Activated T-cell treated with anti-CD3 and anti-CD28 coated beads for 24 hours (primary cell): ENCODE measurements at places on chromosomes 1 and 21.

DNA sequence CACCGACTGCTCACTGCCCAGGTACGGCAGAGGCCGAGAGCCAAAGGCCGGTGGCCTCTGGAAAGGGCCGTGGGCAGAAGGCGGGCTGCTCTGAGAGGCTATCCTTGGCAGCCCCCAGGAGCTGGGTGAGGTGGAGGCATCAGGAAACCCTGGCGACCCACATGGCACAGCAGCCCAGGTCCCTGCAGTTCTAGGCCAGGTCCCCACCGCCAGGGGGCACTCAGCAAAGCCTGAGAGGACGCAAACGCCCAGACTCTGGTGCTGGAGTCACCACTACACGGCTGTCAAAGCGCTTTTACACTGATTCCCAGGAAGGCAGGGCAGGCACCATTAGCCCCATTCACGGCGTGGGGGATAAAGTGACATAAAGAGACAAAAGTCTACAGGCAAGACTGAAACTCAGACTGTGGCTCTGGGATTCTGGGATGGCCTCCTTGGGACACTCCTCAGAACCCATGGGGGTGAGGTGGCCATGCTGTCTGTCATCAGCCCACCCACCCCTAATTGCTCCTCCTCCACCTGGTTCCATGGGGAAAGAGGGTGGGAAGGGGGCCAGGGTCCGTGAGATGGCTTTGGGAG, 4.9 kb downstream of the PLEKHG5 start:
- DNase-seq, result peak; percentile 82

GRCh38 chr1:151907363-151908139, 1.8 kb downstream of the THEM4 start:
- no peak for DNase-seq

GRCh38 chr1:232057896-232058274, 431.3 kb downstream of the DISC1 start:
- no peak for DNase-seq

- no peak for DNase-seq
Observed at GRCh38 chr1:179082999-179083335, 1.1 kb downstream of the TOR3A start.

DNA sequence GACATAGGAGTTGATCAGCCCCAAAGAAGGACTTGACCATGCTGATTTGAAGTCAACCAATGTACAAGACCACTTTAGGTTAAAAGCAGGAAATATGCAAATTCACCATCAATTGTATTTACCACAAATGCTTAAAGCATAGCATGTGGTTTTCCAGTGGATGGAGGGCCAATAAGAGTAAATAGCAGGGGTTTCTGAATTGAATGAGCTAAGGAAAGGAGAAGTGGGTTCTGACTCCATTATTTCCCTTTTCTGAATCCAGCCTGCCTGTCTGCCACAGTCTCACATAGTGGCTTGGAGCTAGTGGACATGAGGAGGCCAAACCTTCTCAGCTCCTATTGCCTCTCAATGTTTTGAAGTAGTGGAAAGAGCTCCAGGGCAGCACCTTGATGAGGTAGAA, 7.2 kb upstream of the TNFSF18 start:
- no peak for DNase-seq

DNA sequence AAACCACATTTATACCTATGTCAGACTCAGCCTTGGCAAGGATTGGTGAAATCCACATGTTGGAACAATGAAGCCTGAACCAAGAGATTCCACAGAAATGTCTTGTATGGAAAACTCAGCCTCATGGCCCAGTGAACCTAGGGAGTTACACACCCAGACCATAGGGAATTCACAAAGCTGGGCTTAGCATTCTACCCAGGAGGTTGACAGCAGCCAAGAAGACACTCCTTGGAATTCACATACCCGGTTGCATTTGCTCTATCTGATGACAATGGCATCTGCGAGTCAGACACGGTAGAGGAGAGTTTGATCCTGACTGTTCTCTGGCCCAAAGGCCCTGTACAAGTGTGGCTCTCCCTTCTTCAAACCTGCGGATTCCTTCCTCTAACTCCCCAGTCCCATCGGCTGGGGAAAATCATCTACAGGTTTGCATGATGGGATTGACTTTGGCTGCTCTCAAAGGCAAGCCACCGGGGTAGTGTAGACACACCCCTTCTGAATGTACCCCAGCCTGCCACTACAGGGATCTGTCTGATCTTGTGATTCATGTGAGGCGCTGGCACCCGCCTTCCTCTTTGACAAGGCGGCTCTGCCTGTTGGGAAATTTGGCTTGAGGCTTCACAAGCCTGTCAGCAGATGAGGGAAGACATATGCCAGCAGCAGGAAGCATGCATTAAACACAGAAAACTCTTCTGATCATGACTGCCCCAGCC, 297.3 kb upstream of the KAZN start:
- DNase-seq, result no peak

DNA sequence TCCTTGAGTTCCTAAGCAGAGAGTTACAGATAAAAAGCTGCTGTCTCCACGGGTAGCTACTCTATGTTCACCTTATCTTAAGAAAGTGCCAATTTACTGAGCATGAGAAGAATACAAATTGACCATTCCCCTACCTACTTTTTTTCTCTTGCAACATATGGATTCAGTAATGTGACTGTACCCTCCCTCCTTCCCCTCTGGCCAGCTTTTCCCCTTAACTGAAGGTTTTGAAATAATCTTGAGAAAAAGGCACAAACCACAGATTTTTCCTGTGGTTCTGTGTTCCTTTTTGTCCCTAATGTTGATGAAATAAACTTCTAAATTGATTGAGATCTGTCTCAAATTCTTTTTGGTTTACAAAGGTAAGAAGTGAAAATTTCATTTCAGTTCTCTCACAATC, 2.6 kb upstream of the CD2 start:
- DNase-seq, result no peak

- no peak for DNase-seq
Observed at GRCh38 chr1:158150523-158150922, 30.2 kb upstream of the CD1D start.

DNA sequence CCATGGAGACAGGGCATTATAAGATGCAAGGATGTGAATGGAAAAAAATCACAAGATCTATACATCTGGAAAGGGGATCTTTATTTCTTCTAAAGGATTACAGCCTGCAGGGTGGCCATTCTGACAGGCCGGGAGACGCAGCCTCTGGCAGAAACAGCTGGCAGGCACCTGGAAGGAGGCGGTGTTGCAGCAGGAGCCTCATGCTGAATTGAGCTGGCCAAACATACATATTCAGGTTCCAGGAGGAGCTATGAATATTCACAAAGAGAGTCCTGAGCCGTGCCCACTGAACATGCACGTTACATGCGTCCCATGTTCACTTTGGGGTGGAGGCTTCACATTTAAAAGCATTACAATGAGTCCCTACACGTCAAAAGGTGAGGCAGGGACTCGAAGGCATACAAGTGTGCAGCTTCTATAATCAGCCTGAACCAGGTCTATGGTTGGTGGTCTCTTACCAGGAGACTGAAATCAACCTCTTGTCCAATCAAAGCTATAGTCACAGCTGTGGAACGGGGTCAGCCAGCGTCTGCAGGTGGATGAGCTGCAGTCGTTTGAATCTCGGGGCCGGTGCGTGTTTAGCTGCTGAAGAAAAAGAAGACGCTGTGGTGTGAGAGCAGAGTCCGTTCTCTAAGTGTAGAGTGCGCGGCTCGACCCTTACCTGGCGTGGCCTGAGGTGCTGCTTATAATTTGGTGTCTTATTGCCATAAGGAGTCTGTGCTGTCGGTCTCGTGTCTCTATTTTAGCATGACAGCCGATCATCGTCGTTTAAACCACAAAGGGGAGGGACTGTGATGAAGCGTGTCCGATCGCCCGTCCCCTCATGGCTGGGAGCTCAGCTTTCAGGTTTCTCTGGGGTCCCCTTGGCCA, 183.0 kb downstream of the ETS2 start:
- DNase-seq, result no peak

GRCh38 chr1:229229137-229229720, 41.7 kb upstream of the RAB4A start:
- no peak for DNase-seq

DNA sequence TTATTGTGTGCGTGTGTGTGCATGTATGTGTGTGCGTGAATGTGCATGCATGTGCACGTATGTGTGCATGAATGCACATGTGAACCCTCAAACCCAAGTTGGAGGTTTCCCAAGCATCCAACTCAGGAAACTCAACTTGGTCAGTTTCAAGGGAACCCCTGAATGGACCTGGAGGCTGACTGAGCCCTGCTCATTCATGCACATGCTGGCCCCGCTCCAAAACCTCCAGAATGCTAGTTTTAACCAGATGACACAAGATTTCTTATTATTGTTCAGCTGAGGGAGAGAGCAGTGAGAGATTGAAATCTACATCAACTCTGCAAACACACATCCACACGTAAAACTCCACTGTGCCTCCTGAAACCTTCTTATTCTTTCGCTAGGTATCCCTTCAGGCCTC, 104.4 kb downstream of the OMA1 start:
- DNase-seq, result no peak

DNA sequence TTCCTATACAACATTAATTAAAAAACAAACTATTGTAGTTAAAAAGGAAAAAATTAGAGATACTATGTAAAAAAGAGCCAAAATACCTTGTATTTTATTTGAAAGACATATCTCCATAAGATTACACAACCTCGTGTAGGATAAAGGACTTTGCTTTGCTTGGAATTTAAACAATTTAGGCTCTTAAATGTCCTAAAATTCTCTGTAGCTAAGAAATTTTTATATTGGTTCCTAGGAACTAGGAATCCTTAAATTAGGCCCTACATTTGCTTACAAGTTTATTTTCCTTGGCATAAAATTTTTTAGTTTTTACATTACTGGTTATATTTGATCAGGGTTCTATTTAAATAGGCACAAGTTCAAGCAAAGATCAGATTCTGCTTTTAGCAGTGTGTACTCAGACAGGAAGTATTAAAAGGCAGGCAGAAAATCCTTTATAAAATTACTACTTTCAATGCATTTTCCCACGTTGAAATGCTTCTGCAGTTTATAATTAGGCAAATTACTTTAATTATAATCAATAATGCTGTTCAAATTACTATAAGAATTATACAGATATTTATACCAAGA, 3.4 kb upstream of the ANGPTL3 start:
- DNase-seq, result no peak

- no peak for DNase-seq
Observed at GRCh38 chr1:103101399-103101798, 6.9 kb downstream of the COL11A1 start.

GRCh38 chr1:160207771-160208556, 2.8 kb downstream of the PEA15 start:
- DNase-seq, result no peak

- no peak for DNase-seq
Observed at GRCh38 chr1:22806584-22806983, 95.9 kb downstream of the EPHB2 start.
